ENCODE measurements at places on chromosomes 7 and 10.

DNA sequence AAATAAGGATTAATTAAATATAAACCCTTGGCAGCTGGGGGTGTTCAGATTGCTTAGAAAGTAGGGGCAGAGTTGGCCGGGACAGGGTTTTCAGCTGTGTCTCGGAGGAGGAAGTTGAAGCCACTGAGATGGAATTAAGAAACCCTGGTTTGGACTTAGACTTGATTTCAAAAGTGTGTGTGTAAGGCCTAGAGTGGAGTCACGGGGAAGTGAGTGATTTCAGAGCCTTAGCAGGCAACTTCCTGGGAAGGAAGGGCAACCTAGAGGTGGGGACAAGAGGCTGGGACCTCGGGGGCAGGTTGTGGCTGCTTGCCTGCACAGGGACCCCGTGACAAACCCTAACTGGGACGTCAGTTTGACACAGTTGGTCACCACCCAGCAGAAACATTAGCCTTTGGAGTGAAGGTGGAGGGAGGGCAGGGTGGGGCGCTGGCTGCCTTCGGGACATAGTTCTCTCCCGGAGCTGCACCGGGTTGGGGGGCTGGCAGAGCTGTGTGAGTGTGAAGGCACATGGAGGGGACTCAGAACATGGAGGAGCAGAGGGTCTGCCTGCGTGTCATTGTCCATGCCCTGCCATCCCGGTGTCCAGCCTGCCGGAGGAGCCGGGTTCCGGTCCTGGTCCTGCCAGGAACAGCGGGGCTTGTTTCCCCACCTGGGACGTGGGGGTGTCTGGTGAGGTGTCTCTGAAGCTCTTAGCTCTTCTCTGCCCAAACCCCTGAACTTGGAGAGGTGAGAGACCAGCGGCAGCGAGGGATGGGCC, 1.8 kb downstream of the BRI3 start:
- no peak for DNase-seq

DNA sequence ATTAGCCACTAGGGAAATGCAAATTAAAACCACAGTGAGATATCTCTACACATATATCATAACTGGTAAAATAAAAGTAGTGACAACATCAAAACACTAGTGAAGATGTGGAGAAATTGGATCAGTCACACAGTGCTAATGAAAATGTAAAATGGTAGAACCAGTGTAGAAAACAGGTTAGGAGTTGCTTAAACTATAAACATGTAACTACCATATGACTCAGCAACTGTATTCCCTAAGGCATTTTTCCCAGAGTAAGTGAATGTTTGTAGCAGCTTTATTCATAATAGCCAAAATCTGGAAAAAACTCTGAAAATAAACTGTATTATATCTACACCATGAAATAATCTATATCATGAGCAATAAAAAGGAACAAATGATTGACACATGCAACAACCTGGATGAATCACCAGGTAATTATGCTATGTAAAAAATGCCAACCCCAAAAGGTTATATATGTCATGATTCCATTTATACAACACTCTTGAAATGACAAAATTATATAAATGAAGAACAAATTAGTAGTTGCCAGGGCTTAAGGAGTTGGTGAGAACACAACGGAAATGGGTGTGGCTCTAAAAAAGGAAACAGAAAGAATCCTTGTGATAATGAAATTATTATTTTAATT, 22.8 kb downstream of the SLC25A40 start:
- DNase-seq, result no peak

DNA sequence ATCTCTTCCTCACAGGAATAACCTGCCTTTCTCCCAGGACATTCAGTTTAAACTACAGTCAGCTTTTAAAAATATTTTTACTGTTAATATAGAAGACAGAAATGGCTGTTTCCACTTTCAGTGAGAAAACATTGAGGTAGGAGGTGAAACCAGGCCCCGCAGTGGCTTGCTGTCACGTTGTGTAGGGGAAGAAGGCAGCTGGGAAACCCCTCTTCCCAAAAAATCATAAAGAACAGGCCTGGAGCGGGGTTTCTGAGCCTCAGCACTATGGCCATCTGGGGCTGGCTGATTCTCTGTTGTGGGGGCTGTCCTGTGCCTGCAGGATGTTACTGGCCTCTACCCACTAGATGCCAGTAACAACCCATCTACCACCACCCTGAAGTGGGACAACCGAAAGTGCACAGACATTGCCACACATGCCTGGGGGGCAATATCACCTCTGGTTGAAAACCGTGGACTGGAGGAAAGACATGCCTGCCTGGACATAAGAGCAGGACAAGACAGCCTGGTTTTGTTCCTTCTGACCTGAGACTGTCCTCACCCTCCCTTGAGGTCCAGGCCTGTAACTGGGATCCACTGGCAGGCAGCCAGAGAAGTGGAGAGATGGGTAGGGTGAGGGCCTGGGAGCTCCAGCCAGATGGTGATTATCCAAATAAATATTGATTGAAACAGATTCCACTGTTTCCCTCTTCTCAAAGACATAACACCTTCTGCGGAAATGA, 43.9 kb downstream of the KCNH2 start:
- no peak for DNase-seq

DNA sequence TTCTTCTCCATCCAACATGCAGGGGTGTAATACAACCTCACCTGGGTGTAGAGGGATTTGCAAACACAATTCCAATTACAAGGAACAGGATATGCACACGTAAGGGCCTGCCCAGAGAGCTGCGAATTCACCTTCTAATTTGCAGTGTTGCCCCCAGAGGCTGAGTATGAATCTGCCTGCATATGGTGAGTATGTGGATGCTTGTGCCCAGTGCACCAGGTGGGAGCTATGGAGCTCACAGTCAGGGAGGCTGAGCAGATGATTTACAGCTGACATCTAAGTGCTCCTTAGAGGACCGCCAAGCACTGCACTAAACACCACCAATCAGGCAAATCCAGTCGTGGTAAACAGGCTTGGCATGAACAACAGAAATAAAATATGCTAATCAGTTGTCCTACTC, 132.0 kb downstream of the RELN start:
- no peak for DNase-seq

DNA sequence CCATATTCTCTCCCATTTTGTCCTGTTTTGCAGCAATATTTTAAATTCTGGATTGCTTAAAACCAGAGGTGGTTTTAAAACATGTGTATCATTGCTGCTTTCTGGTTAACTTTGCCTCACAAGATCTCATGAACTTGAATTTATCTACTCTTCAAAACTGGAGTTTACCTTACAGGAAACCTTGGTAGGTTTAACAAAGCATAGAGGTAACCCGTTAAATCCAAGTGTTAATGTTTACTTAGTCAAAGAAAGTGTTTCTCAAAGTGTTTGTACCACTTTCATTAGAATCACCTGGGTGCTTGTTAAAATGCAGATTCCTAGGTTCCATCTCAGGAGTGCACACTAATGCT, 44.0 kb upstream of the VDAC2 start:
- DNase-seq, result no peak

- no peak for DNase-seq
Observed at GRCh38 chr7:147145194-147145593, 1028.6 kb downstream of the CNTNAP2 start.

Measured in stimulated activated CD8-positive, alpha-beta memory T cell treated with anti-CD3 and anti-CD28 coated beads, Interleukin-4, amount 100 ng/mL, for 1 hour (primary cell).